ENCODE measurements at places on chromosomes 11 and 22.

DNA sequence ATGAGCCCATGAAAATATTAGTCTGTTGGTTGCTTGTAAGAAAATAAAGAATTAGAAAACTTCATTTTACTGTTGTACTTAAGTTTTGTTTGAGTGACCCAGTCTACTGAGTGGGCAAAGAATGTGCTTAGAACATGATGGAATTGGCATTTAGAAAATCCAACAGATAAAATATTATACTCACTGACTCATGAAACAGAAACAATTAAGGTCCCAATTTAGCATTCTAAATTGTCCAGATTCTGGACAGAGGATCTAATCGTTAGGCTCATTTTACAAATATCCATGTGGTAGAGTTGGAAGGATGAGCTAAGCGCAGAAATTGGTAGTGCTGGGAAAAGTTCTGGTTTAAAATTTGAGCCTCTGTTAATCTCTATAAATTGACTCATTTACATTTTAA is 45.4 kb downstream of the METTL15 start:
- DNase-seq, result no peak

DNA sequence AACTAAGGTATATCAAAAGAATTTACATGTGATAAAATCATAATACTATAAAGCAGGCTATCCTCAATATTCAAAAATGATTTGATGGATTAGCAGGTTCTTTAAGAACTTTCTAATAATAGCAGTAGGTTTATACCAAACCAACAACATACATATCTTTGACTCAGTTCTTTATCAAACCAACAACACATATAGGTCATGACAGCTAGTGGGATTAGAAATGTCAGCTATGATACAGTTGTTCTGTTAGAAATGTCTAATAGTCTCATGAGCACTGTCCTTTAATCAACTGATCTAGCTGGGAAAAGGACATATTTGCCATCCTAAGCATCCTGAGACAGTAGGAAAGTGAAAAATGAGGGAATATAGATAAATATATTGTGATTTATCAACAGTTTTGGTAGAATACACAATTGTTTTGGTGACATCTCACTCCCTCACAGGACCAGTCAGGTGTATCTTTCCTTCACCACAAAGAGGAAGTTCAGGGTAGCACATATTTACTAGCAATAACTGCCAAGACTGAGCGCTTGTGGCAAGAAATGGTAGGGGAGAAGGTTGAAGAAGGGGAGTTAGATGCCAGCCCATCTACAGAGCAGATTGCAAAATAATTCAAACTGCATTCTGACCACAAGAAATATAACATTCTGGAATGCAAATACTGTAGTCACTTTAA is 90.8 kb upstream of the APOA1 start:
- DNase-seq, result no peak

- DNase-seq, result peak; percentile 97
Measured at GRCh38 chr22:43187171-43188099, 501 bp upstream of the TTLL12 start.

- DNase-seq, result no peak
Measured at GRCh38 chr11:85810521-85810870, 445 bp downstream of the SYTL2 start.

GRCh38 chr22:45692549-45692948 is 20.9 kb downstream of the ATXN10 start:
- DNase-seq, result no peak

GRCh38 chr11:58647141-58647699 is 24.8 kb downstream of the CNTF start:
- peak; percentile 9 for DNase-seq

GRCh38 chr22:46033256-46034200 is 56.6 kb upstream of the WNT7B start:
- DNase-seq, result no peak

DNA sequence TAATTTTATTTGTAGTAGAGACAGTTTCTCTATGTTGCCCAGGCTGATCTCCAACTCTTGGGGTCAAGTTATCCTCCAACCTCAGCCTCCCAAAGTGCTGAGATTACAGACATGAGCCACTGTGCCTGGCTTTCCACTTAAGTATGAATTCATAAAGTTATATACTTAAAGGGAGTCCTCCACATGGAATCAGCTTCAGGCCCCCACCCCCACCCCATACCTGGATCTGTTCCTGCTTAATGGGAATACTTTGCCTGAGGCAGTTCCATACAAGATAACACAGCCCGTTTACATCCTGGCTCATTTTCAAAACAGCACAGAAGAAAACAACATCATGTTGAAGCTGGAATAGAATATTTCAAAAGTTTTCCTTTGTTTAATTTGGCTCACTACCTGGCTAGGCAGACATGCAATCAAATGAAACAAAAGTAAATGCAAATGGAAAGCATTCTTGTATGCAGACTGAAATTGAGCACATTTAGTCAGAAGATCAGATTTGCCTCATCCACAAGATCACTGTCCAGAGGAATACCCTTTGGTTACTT is 82.4 kb downstream of the FAT3 start:
- no peak for DNase-seq

GRCh38 chr11:94857337-94857736 is 89.2 kb downstream of the AMOTL1 start:
- DNase-seq, result no peak

DNA sequence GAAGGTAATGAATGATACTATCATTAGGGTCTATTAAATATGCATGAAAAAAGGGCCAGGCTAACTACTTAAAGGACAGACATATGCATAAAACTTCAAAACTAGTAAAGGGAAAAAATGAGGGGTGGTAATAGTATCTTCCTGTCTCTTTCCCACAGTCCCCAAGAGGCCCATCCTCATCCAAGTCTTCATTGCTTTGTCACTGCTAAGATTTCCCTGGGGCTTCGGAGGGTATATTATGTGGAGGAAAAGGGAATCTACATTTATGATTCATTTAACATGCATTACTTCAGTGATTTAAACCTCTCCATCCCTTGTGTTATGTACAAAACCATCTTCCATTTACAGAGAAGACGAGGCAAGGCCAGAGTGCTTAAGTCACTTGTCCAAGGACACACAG is 66.1 kb downstream of the CWC15 start:
- no peak for DNase-seq

DNA sequence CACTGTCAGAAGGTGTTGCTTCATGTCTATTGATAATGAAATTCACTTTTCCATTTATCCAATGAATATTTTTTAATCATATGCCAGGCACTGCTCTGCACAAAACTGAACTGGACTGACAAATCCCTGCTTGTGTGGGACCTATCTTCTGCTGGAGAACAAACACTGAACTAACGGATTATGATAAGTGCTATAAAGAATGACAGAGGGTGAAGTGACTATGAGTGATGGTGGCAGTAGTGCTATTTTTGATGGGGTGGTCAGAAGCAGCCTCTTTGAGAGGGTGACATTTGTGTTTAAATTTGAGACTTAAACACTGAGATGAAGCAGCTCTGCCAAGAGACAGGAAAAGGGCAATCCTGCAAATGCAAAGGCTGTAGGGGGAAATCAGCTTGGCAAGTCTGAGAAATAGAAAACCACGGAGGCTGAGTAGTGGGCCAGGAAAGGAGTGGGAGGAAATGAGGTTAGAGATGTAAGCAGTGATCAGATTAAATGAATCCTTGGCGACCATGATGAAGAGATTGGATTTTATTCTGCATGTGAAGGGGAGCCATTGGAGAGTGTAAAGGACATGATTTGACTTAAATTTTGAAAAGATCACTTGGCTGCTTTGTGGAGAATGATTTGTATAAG is 6.0 kb downstream of the TBCEL start:
- no peak for DNase-seq

DNA sequence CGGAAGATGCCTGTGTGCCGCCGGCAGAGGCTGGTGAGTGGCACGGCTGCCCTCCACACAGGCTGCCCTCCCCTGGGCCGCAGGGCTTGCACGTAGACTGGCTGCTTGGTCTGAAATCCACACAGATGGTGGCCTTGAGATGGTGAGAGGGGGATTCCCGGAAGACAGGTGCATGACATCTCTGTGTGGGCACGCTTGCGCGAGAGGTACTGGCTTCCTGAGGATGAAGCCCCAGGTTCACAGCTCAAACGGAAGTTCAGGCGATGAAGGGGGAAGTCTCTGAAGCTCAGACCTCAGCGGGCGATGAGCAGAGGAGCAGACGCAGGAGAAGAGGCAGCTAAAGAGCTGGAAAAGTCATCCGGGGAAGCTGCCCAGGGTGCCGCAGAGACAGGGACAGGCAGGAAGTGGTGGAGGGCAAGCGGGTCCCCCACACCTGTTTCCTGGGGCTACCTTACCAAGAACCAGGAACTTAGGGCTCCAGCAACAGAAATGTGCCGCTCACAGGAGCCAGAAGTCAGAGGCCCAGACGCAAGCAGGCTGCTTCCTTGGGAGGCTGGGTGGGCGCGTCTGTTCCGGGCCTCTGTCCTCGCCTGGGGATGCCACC is 7.2 kb downstream of the CRELD2 start:
- no peak for DNase-seq

DNA sequence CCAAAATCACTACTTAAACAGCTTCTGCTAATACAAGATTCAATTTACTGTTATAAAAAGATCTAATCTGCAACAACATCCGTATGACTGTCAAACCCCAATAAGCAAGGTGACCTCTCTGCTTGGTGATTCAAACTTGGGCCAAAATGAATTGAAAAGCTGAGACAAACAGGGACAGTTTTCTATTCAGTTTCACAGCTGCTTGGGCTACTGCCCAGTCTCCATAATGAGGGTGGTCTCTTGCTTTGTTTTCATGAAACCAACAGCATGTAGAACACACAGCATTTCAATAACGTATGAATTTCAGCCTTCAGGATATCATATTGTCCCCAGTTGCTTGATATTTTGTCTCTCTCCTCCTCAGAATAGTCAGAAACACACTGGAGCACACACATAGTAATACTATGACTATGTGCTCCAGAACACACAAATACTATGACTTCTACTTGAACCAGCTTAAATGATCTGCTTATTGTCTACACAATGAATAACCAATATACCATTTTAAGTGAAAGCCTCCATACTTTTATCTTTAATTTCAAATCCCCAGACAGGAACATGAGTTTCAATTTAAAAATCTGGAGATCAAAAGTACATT is 285.0 kb downstream of the TTC28 start:
- no peak for DNase-seq

GRCh38 chr11:9274499-9275258 is 9.5 kb upstream of the DENND5A start:
- no peak for DNase-seq

DNA sequence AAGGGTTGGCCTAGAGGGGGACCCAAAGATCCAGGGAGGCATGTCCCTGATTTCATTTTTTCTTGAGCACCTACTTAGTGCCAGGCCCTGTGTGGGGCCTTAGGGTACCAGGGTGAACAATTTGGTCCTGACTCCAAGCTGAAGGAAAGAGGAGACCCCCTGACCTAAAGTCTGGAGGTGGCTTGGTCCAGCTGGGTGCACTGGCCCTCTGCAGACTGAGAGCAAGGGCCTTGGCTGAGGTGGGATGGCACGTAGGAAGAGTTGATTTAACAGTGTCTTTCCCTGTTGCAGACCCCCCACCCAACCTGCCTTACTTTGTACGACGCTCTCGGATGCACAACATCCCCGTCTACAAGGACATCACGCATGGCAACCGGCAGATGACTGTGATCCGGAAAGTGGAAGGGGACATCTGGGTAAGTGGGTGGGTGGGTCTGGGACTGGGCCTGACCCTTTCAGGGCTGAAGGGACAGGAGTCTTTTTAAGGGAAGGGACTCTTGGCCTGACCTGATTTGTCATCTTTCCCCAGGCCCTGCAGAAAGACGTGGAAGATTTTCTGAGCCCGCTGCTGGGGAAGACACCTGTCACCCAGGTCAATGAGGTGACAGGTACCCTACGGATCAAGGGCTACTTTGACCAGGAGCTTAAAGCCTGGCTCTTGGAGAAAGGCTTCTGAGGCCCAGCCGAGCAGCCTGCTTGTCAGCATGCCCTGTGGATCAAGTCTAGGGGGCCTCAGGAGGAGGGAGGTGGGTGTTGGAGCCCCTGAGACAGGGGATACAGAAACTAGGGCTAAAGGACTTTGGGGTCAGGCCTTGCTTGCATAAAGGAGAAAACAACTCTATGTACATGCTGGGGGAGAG is 3.3 kb downstream of the MRPL49 start:
- DNase-seq, result no peak

GRCh38 chr22:20177217-20177911 is 26.5 kb upstream of the CCDC188 start:
- DNase-seq, result no peak

DNA sequence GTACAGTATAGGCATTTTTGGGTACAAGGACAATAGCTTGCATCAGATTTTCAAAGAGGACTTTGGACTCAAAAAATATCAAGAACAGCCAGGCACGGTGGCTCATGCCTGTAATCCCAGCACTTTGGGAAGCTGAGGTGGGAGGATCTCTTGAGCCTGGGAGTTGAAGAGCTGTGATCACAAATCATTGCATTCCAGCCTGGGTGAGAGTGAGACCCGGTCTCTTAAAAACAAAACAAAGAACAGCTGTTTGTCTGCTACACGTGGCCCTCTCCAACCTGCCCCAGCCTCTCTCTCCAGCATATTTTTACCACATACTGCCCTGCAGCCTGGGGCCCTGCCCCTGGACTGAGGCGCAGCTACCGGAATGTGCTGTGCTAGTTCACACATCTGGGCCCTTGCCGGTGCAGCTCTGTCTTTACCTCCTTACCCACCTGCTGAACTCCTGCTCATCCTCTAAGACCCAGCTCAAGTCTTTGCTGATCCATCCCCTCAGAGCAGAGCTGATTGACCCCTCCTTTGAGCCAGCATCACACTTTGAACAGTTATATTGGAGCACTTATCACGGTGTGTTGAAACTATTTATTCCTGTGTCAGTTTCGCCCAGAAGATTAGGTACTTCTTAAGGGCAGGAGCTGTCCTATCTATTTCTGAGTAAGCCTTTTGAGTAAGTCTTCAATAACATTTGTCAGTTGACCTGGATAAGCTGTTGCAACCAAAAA is 29.4 kb downstream of the GRIK4 start:
- DNase-seq, result no peak

- DNase-seq, result peak; percentile 18
Measured at GRCh38 chr11:126968915-126969314, 31.7 kb downstream of the KIRREL3 start.

DNA sequence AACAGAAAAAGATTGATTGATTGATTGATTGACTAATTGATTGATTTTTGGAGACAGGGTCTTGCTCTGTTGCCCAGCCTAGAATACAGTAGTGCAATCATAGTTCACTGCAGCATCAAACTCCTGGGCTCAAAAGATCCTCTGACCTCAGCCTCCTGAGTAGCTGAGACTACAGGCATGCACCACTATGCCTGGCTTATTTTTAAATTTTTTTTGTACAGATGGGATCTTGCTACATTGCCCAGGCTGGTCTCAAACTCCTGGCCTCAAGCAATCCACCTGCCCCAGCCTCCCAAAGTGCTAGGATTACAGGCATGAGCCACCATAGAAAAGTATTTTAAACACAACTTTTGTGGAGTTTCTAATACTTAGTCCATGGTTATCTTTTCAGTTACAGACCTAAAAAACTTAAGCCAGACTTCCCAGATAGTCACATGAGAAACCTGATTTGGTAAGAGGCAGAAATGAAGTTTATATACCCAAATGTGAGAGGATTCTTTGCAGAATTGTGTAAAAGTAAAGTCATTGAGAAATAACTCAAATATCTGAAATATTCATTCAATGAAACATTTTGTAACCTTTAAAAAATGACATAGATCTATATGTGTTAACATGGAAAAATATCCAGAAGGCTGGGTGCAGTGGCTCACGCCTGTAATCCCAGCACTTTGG is 186.5 kb downstream of the SWAP70 start:
- no peak for DNase-seq

GRCh38 chr22:46547179-46547882 is 9.9 kb upstream of the CELSR1 start:
- peak; percentile 24 for DNase-seq

All from WERI-Rb-1 (cell line).